ENCODE measurements at places on chromosomes 2 and 18.

- no peak for DNase-seq
Measured at GRCh38 chr2:54589038-54589339, 132.9 kb downstream of the SPTBN1 start.

GRCh38 chr2:10536569-10537133, 88.5 kb upstream of the ODC1 start:
- no peak for DNase-seq

DNA sequence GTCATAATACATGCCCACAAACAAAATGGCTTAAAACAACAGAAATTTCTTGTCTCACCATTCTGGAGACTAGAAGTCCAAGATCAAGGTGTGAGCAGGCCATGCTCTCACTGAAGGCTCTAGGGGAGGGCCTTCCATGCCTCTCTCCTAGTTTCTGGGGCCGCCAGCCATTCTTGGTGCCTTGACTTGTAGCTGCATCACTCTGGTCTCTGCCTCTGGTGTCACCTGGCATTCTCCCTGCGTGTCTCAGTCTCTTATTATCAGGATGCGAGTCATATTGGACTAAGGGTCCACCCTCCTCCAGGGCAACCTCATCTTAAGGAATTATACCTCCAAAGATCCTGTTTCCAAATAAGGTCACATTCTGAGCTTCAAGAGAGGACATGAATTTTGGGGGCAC, 76.1 kb downstream of the KCNF1 start:
- DNase-seq: no peak

GRCh38 chr2:169838743-169839489, 11.7 kb downstream of the UBR3 start:
- no peak for DNase-seq

DNA sequence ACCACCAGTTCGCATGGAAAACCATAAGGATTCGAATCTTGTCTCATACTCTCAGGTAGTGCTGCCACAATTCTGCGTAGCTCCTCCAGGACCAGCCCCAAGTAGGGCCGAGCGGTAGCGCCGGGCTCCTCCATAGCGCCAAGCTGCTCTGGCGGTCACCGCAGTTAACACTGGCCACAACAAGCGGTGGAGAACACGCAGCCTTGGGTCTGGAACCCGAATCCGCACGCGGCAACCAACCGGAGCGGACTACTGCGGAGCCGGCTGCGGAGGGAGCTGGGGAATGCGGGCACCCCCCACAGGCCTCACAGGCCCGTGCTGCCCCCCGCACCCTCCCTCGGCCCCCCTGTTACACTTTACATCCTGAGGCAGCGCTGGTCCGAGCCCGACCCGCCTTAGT, 531.5 kb downstream of the STK39 start:
- no peak for DNase-seq

- no peak for DNase-seq
Measured at GRCh38 chr2:239146741-239147181, 254.1 kb downstream of the HDAC4 start.

DNA sequence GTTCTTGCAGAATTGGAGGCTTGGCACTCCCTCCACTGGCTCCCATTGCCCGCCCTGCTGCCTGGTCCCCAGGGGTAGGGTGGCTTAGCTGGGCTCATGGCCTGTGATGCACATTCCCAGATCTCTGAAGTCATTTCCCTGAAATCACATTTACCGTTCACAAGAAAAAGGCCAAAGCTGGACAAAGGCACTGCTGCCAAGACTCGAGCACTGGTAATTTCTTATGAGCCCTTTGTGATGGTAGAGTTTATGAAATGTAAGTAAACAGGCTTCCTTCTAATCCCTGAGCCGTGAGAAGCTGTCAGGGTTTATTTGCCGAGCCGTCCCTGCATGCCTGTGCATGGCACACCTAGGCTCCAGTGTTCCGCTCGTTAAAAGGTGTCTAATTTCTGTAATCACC, 247.2 kb upstream of the EPAS1 start:
- no peak for DNase-seq

DNA sequence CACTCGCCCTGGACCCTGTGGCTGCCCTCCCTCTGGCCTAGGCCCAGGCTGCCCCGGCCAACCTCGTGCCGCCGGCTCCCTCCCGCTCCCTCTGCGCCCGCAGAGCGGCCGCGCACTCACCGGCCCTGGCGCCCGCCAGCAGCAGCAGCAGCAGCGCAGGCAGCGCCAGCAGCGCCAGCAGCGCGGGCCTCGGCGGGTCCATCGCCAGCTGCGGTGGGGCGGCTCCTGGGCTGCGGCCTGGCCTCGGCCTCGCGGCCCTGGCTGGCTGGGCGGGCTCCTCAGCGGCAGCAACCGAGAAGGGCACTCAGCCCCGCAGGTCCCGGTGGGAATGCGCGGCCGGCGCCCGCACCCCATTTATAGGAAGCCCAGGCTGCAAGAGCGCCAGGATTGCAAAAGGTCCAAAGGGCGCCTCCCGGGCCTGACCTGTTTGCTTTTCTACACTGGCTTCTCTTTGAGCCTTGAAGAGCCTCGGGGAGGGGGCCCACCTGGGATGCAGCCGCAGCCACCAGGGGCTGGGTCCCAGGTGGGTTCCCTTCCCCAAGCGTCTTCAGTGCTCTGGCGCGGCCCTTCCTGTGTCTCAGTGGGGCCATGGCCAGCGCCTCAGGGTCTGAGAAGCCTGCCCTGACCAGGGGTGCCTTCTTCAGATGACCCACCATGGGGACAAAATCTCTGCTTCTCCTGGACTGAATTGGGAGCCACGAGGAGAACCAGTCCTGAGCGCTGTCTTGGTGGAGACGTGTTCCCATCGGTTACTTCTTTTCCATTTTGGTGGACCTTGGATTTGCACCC, at the start of gene APOB:
Gene APOB, minus strand, starts transcription at position 330 of the 789 bp plus-strand sequence. Its CDS starts 128 bp downstream, at position 202.
- DNase-seq: no peak

DNA sequence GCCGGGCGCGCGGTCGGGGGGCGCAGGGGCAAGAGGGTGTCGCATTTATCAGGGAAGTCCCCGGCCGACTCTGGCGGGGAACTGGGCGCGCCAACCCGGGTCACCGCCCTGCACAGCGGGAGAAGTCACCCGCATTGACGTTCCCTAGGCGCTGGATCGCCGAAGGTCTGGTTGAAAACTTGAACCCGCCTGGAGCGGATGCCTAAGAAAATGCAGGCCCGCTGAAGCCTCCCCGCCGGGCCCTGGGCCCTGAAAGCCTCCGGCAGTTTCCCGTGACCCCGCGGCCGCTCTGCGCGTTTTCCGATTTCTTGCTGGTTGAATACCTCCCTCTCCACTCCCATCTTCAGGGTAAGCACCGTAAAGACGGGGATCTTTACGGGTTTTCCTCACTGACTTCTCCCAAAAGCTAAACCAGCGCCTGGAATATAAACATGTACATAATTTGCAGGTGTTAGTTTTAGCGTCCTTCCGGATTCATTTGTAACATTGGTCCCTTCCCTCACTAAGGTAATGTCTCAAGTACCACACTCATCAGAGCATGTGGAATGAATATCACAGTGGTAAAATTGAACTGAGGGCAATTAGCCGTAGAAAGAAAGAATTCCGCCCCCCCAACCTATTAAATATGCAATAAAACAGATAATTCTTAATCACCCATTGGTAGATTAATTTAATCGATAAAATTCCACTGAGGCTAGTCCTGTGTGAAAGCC, 675 bp upstream of the SPIRE1 start:
- peak; percentile 31 for DNase-seq

DNA sequence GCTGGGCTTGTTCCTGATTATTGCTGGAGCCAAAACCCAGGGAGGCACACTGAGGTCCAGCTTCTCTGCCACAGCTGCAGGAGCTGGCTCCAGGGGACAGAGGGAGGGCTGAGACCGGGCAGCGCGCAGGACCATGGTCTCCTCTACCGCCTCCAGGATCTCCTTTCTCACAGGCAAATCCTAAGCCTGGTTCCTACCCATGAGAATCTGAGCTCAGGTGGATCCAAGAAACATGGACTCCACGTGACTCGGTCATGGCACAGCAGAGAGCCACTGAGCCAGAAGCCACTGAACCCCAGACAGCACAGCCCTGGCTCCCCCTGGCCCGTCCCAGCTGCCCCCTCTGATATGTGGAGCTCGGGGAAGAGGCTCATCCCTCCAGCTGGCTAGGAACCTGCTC, 653.4 kb upstream of the ID2 start:
- DNase-seq: no peak

DNA sequence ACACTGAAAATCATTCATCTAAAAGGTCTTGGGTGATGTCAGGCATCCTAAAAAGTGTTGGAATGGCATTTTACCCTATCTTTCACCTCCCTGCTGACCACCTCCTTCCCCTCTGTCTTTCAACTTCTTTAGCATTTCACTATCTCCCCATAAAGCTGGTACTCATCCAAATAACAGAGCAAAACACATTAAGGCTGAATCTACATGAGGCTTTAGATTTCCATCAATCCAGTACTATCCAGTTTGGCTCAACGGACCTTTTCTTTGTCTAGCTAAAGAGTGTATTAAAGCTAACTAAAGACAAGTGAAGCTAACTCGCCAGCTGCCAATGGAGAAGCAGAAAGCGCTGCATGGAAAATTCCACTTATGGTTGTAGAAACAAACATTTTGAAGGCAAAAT, 122.5 kb upstream of the NCKAP5 start:
- DNase-seq: no peak

GRCh38 chr2:197500503-197501131, 438 bp downstream of the HSPE1 start:
- no peak for DNase-seq

DNA sequence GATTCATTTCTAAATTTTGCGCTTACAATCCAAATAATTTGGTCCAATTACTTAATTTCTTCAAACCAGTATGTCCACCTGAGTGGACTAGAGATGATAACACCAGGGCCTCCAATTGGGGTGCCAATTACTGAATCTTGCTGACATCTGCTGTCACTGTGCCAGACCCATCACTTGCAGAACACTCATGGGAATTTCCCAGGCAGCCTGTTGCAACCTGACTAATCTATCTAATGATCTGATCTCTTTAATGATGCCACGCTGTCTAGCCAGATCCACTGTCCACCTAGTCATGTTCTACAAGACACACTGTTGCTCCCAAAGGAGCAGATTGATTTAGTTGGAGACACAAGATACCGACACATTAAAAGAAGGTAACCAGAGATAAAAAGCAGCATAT, 11.8 kb upstream of the LRP1B start:
- DNase-seq: no peak

GRCh38 chr2:120384486-120385354, 38.8 kb downstream of the INHBB start:
- DNase-seq: no peak
